Activated T-helper 1 cell treated with anti-CD3 and anti-CD28 coated beads, Interleukin-2, amount 50 U/mL, for 16 hours (primary cell): ENCODE measurements at places on chromosomes 2 and 18.

DNA sequence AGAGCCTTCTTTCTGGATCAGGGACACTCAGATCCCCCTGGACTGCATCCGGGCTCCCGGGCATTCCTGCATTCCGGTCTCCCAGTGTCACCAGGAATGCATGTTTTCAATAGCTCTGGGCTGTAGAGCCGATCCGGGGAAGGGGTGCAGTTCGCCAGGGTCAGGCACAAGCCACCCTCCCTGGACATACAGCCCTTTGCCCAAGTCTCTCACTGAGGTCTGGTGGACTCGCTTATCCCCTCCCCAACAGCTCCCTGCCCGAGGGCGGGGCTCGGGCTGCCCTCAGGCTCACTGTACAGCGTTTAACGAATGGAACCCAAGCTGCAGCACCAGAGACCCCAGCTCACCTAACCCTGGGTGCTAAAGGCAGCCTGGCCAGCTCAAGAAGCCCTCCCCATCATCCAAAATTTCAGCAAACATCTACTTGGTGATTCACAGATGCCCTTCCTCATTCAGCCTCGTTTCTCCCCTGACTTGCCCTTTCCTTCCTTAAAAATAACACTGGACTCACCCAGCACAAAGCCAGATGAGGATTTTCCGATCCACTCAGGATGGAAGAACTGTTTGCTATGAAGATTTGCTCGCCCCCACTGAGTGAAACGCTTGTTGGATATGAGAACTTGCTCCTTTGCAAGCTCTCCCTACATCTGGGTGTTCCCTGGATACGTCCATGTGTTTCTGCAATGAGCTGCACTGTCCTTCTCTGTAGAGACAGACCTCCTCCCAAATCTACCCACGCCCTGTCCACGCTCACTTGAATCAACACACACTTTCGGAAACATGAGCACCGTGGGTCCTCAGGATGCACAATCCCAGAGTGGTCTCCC lies 58.1 kb downstream of the PXDN start:
- no peak for DNase-seq

- no peak for DNase-seq
Observed at GRCh38 chr2:121086450-121086849, 198.6 kb downstream of the TFCP2L1 start.

DNA sequence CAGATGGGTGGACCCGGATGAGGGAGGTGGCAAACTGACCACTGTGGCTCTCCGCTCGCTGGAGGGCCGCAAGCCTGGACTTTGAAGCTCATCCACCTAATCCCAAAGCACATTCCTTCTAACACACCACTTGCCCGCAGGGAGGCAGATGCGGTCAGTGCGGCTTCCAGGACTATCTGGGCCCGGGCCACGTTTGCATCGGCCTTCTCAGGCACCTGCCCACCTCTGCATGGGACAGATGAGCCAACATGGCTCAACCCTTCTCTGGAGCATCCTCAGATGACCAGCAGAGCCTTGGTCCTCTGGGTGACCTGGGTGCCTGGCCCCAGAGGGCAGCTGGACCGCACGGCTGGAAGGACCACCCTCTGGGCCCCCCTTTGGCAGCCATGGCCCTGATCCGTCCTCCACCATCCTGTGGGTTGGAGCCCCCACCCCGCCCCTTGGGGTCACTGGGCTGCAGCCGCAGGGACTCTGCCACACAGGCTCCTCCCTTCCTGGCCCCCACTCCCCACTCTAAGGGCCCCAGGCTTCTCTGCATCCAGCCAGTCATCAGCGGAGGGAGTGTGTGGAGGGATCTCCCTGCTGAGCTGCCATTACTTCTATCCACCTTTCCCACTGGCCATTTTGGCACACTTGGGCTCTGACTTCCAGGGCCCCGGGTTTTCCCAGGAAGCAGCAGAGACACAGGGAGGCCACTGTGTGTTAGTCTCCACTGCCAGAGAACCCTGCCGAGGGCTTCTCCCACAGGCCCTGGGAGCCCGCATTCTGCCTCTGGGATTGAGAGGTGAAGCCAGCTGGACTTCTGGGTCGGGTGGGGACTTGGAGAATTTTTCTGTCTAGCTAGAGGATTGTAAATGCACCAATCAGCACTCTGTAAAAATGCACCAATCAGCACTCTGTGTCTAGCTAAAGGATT lies 12.3 kb downstream of the HDAC4 start:
- no peak for DNase-seq

DNA sequence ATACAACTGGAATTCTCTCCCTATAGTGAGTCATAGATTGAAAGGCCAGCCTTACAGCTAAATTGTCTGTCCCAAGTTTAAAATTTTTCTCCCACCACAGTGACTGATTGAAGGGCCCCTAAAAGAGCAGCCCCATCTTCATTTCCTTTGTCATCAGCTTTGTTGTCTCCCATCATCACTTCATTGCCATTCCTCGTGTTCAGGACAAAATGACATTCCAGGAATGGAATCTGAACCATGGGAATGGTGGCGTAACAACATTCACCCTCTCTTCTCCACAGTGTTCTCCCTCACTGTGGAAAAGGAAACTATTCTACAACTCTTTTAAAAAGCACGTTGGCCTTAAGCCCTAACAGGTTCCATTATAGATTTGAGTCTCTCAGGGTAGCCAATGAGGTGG lies 52.1 kb downstream of the PSTPIP2 start:
- DNase-seq: no peak

DNA sequence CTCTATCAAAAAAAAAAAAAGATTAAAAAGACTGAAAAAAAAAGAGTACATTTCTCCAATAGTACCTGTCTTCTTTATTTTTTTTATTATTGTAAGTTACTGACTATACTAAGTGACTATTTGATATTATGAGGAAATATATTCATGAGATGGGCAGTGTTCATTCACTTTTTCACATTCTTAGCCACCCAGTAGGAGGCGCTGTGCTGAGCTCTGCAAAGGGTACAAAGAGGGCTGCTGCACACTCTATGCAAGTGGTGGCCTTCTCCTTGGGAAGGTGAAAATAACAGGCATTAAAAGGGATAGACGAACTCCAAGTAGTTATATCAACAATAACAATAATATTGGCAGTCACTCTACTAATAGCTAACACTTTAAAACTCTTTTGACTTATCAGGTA lies 1034.9 kb upstream of the FANCL start:
- no peak for DNase-seq

- DNase-seq: no peak
Observed at GRCh38 chr18:48077291-48077690, 146.8 kb upstream of the SMAD2 start.

DNA sequence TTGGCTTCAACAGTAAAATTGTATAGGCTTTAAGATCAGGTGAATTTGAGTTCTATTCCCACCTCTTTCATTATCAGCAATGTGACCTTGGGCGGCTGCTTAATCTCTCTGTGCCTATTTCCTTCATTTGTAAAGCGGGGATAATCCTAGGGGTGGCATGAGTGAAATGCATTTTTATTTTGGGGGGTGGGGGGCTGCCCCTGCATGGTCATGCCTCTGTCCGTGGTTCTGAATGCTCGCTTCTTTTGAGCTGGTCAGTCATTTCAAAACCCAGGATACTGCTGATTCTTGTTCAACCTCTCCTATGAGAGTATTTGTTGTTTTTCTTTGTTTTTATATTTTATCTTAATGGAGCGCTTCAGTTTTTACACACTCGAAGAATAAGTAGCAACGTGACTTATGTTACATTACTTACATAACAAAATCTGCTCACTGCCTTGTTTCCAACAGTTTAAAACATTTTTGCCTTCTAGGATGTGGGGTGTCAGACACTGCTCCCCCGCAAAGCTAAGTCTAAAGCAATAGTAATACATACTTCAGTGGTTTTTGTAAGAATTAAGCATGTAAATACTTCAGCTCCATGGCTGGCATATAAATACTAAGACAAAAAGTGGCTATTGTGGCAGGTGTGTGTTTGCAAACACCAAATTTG lies 152.6 kb upstream of the PELI1 start:
- no peak for DNase-seq

- no peak for DNase-seq
Observed at GRCh38 chr18:49558356-49558755, 3.5 kb upstream of the LIPG start.

DNA sequence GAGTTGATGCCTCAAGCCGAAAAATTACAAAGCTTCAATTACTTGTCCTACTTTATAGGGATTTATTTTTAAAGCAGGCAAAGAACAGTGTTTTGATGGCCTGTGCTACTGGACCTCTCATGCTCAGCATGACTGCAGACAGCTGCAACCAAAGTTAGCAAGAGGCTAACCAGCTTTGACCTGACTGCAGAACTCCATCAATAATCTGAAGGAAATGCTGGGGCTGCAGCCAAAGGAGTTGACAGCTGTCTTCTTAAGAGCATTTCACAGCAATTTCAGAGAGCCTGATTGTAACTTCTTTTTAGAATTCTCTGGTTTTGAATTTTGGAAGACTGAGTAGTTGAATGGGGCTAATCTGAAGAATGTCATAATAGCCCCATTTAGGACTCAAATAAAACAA lies 46.5 kb upstream of the SESTD1 start:
- DNase-seq: no peak

- DNase-seq: no peak
Observed at GRCh38 chr2:236939721-236940231, 145.9 kb upstream of the COPS8 start.

DNA sequence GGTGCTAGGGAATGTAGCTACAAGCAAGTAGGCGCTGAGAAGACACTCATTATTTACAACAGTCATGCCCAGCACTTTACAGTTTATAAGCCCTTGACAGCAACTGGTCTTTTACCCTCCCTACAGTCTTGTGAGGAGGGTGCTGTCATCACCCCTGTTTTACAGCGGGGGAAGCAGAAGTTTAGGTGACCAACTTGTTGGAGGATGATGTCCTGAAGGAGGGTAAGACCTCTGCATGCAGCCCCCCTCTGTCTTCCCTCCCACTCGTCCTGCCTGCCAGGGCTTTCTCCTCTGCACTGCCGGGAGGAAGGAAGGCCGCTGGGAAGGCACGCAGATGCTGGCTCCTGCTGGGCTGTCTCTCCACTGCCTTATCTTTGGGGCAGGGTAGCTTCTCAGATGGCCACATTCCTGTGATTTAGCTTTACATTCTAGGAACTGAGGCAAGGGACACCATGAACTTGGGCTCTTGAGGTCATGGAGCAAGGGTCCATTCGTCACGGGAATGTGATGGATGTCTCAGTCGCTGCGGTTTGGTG lies 972 bp downstream of the IL1R1 start:
- no peak for DNase-seq
